ENCODE measurements at places on chromosomes 7 and 10.

DNA sequence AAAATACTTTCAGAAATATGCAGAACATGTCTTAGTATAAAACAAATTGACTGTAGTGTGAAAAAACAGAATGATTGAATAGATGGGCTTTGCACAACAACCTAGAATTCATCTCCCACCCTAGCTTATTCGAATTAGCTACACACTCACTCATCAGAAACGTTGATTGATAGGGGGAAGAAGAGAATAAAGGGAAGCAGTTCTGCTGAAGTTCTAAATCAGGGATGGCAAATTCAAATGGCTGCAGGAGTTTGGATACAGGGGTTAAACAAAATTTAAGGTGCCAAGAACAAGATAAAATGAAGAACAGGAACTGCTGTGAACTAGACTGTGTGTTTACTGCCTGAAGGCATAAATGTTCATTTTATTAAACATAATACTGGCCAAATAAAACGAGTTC lies 9.0 kb downstream of the CD36 start:
- no peak for DNase-seq

DNA sequence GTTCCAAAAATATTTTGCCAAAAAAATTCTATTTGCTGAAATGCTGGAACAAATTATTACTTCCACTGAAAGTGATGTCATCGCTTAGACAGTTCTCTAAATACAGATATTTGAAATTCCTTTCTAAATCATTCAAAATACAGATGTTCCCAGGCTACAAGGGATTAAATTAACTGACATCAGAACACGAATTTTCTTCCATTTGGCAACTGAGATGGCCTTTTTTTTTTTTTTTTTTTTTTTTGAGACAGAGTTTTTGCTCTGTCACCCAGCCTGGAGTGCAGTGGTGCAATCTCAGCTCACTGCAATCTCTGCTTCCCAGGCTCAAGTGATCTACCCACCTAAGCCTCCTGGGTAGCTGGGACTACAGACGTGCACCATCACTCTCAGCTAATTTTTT lies 57.0 kb downstream of the P4HA1 start:
- DNase-seq = peak; percentile 94

DNA sequence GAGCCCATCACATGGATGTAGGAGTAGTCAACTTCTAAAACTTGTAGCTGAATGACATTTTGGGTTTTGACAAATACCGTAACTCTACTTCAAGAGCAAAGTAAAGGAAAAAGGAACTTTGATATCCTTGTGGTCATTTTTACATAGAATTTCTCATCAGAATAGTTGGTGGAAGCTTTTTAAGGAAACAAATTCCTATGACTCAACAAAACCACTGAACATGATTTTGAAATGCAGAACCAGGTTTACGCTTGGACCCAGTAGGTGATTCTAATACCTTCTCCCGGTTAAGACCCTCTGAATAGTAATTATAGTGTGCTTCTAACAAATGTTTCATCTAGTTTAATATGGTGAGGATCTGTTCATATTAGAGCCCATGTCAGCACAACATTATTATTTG lies 307.8 kb downstream of the GPR37 start:
- DNase-seq = peak; percentile 24

DNA sequence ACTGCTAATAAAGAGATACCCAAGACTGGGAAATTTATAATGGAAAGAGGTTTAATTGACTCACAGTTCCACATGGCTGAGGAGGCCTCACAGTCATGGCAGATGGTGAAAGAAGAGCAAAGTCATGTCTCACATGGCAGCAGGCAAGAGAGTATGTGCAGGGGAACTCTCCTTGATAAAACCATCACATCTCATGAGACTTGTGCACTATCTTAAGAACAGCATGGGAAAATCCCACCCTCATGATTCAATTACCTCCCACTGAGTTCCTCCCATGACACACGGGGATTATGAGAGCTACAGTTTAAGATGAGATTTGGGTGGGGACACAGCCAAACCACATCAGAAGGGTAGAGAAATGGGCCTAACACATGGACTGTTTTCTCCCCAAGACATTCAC lies 156.3 kb downstream of the CCDC71L start:
- no peak for DNase-seq

DNA sequence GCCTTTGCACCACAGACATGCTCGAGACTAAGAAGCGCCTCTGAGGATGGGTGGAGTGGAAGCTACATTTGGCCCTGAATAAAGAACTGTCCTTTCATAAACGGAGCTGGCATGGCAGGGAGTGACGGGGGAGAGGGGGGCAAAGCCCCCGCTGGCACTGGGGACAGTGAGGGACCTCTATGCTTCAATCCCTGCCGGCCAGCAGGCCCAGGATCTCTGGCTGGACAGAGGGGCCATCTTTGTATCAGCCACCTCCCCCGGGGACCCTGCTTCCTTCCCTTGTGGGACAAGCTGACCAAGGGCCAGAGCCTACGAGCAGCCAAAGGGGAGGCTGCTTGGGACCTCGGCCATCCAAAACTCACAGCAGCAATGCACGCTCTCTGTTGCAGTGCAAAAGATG lies 28.2 kb upstream of the ECHDC3 start:
- DNase-seq = no peak

GRCh38 chr10:132619927-132620326 lies 82.3 kb downstream of the INPP5A start:
- DNase-seq = no peak

- no peak for DNase-seq
Observed at GRCh38 chr7:101746314-101746713, 71.1 kb upstream of the CUX1 start.

DNA sequence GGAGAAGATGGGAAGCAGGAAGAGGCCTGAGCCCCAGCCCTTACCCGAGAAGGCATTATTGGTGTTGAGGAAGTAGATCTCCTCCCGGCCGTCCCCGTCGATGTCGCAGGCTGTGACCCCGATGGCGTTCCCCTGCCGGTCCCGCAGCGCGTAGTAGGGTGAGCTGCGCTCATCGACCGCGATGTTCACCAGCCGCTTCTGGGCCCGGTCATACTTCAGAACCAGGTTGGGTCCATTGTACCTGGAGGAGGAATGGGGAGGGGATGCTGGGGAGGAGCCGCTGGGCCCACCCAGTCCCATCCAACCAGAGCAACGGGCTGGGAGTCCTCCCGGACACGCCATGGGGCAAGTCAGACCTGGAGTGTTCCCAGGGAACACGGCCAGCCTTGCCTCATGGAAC lies 86.5 kb downstream of the GOLGA7B start:
- no peak for DNase-seq

DNA sequence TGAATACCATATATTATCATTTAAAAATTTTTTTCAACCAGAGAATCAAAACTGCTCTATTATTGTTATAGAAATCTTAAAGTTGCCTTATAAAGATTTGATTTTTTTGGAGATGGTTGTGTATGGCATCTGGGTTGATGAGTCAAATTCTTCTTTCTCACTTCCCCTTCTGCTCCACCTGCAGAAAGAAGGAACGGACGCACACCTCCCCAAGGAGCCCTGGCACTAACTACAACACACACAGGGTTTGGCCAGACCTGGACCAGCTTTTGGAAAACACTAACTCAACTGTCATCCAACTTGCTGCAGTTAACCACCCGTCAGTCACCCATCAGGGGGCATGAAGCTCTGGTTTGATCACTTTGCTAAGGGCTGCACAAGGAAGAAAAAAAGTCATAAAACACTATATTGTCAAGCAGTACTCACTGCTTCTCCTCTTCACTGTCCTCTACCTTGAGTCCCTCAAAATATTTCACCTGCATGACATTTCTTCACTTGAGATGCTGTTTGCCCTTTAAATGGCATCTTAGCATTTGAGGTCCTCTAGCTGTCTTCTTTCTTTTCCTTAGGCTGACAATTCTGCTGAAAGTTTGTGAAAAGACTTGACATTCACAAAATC lies 266.7 kb upstream of the PHF14 start:
- no peak for DNase-seq

GRCh38 chr10:22341190-22341925 lies 3.9 kb upstream of the SPAG6 start:
- DNase-seq = no peak

DNA sequence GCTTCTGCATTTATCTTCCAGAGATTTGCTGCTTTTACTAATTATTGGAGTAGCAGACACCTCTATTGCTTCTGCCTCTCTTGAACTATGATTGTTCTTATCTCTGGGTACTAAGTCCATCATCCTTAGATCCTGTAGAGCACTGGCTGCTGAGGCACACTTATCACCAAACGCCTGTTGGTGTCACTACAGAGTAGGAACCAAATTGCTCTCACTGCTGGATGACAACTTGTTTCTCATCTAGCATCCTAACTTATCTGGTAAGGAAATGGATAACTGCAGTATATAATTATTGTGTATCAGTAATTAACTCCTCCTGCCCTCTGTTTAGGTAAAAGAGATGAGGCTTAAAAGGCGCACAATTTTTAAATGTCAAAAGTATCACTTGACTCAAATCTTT lies 1059.4 kb downstream of the NRG3 start:
- DNase-seq = no peak

DNA sequence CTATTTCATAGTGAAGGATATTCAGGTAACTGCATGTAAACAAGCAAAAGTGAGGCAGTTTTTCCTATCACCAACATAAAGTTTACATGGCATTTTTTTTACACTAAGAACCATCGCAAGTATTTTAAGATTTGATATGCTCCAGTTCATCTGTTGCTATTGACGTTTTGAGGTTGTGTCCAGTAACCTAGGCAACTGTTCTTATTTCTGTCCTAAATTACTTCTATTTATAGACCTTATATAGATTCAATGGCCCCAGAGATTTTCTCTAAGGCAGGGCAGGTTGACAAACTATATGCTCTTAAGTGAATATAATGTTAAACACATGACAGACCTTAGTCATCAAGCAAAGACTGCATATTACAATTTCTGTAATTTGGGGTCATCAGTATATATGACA lies 830.2 kb upstream of the LRRTM3 start:
- no peak for DNase-seq

GRCh38 chr7:141522657-141523342 lies 28.4 kb upstream of the AGK start:
- no peak for DNase-seq

DNA sequence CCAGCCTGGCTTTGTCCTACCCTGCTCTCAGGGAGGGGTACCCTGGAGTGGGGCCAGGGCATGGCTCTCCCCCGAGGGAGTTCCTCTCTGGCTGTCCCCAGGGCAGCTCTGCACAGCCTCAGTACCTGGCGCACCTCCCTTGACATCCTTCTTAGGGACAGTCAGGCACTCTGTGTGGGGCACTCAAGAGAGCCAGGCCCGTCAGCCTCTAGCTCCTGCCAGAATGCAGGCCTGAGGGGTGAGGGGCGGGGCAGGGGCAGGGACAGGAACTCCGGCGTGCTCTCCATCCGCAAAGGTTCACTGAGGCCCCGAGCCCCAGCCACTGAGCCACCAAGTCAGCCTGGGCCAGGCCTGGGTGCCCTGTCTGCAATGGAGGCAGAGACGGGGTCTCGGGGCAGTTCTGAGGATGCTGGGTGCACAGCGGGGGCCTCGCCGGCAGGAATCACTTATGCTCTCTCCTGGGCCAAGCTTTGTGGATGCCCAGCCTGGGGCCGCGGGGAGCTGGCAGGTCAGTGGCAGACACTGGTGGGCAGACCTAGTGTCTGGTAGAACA lies 10.1 kb downstream of the LIMK1 start:
- no peak for DNase-seq

- no peak for DNase-seq
Observed at GRCh38 chr10:3374914-3375313, 202.3 kb upstream of the PITRM1 start.

DNA sequence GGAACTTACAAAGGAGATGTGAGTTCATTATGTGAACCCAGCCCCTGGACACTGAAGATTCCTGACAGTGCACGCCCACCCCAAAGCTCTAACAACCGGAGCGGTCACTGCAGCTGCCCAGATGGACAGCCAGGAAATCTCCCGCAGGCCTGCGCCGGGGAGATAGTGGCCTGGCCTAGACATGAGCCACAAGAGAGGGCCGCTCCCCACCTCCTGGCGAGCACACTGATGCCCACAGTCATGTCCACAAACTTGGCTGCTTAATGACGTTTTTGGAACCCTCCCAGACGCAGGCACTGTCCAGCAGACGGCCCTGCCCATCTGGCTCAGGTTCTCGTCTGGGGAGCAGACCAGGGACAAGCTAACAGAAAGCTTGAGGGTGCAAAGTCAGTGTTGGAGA lies 34.2 kb downstream of the TCERG1L start:
- DNase-seq = no peak

GRCh38 chr7:88321694-88322093 lies 15.0 kb upstream of the STEAP4 start:
- DNase-seq = no peak

DNA sequence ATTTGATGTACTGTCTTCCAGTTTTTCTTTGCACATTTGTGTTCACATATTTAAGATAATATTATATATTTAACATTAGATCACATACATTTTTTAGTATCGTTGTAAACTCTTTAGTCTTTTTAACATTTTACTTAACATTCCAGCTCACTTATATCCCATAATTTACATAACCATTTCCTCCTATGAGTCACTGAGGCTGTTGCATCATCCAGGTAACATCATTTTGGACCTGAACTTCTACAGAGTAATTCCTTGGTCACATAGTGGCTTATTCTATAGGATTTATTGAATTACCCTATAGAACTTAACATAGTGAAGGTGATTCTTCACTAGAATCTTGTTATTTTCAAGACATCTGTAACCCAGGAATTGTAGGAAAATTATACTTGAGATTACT lies 194.4 kb downstream of the POU6F2 start:
- DNase-seq = no peak

DNA sequence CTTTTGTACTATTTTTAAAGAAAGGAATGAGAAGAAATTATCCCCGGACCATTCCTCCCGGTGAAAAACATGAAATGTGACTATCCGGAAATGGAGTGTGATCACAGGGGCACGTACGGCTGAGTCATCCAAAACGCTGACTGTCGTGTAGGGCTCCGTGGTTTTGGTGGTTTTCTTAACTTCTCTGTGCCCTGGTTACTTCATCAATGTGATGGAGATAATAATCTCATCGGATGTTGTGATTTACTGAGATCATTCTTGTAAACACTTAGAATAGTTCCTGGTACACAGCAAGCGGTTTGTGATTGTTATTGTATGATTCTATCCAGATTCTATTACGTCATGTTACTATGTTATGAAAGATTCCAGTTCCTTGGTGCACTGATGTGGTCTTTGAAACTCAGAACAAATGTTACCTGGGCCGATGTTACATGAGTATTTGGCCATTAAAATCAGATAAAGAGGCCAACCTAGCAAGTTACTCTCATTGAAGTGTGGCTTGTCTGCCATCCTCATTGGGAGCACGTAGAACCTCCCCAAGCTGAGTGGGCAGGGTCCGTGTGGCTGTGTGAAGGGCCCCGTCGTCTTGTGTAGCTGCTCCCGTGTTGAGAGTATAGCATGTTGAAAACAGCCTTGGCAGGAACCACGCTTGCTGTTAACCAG lies 99.5 kb downstream of the CAMK1D start:
- peak; percentile 34 for DNase-seq

- DNase-seq = no peak
Observed at GRCh38 chr10:59677253-59677831, 32.3 kb downstream of the SLC16A9 start.

All from GM04503 (cell line).